ENCODE measurements at places on chromosomes 7 and 10. TPM values are rescaled to one million over a fixed set of nuclear protein-coding genes. Genes with fewer than 3 reads are reported as not detected.

The ZNF804B gene
- total RNA-seq, result not detected

The LYZL1 gene
- total RNA-seq, result not detected

The HECW1 gene
- not detected for total RNA-seq

The IGFBP3 gene
- 35.1 TPM for total RNA-seq

The KCP gene
- total RNA-seq, result not detected

The TRPV5 gene
- not detected for total RNA-seq

The C10orf71 gene
- not detected for total RNA-seq

The CALML5 gene
- total RNA-seq, result not detected

The DNAJC12 gene
- total RNA-seq, result 3.9 TPM

The CNTNAP2 gene
- 1.3 TPM for total RNA-seq

The SPDYE6 gene
- 0.06 TPM for total RNA-seq

The UMAD1 gene
- 6.2 TPM for total RNA-seq

The PKD1L1 gene
- total RNA-seq, result 6.3 TPM

The NEBL gene
- 4.7 TPM for total RNA-seq

The FOXI2 gene
- not detected for total RNA-seq

The CADPS2 gene
- 62.1 TPM for total RNA-seq

The PLCE1 gene
- total RNA-seq, result 0.16 TPM

The C10orf105 gene
- not detected for total RNA-seq

The SYT15 gene
- total RNA-seq, result 0.44 TPM

The EVX1 gene
- total RNA-seq, result not detected

The ZMYND11 gene
- total RNA-seq, result 27.5 TPM

The PON1 gene
- total RNA-seq, result under 0.01 TPM

The CTAGE8 gene
- not detected for total RNA-seq

The VPS26A gene
- 28.5 TPM for total RNA-seq

The LBX1 gene
- not detected for total RNA-seq

The AGBL3 gene
- 1.6 TPM for total RNA-seq

The ZYX gene
- total RNA-seq, result 18.3 TPM

The NUDT13 gene
- 1.4 TPM for total RNA-seq

The GNG11 gene
- 256 TPM for total RNA-seq

The TMEM178B gene
- 0.06 TPM for total RNA-seq

The CDHR1 gene
- total RNA-seq, result 0.13 TPM

The HK1 gene
- 105 TPM for total RNA-seq

The HMX2 gene
- total RNA-seq, result not detected

The PDZD7 gene
- total RNA-seq, result 0.16 TPM

The NKX2-3 gene
- under 0.01 TPM for total RNA-seq

The TAS2R38 gene
- total RNA-seq, result not detected

The ABCB8 gene
- 14.6 TPM for total RNA-seq

The TUBAL3 gene
- total RNA-seq, result 0.25 TPM

The EBLN1 gene
- total RNA-seq, result not detected

The OPN1SW gene
- total RNA-seq, result 1.1 TPM

The SPDYE2 gene
- not detected for total RNA-seq

The DNAJB9 gene
- total RNA-seq, result 24.9 TPM

The NANOS1 gene
- 0.16 TPM for total RNA-seq

The SPDYE8 gene
- total RNA-seq, result not detected

The GTF2IRD2 gene
- total RNA-seq, result 1.9 TPM

The HPS1 gene
- 28.1 TPM for total RNA-seq

The PHKG1 gene
- 0.65 TPM for total RNA-seq

The VSIR gene
- 25.6 TPM for total RNA-seq

The HMX3 gene
- total RNA-seq, result not detected

The MYL7 gene
- not detected for total RNA-seq

The CYP3A7 gene
- total RNA-seq, result not detected

The ASIC3 gene
- total RNA-seq, result 0.16 TPM

The ANKRD7 gene
- 0.16 TPM for total RNA-seq

The AGR3 gene
- not detected for total RNA-seq

The RBM17 gene
- 36.3 TPM for total RNA-seq

The PNLIPRP1 gene
- total RNA-seq, result not detected

The ST8SIA6 gene
- 0.16 TPM for total RNA-seq
